ENCODE measurements at places on chromosomes 12 and 14.

- DNase-seq = no peak
Observed at GRCh38 chr12:90280033-90280432, 571.4 kb upstream of the ATP2B1 start.

DNA sequence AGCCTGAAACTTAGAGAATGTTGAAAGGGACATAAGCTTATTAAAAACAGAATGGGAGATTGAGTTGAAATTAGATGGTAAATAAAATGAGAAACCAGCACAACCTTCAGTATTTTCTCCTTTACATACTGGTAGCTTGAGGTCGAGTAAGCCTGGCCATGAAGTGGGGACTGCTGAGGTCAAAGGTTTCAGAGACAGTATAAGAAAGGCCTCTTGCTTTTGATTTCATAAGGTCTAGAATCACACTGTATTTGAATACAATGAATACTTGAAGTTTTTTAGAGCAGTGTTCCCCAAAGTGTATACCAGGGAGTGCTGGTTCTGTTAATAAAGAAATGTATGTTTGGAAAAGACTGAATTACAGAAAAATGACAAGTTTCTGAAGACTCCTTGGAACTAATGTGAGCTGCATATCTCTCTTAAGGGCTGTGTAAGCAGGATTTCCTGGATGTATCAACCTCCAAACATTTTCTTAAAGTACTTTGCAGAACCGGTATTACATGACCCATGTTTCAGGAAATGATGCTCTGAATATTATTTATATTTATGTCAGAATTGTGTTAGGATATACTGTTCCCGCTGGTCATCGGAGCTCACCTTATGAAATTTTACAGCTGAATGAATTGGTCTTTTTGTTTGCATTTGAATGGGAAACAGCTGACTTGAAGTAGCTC, 85.0 kb downstream of the AKAP6 start:
- no peak for DNase-seq

DNA sequence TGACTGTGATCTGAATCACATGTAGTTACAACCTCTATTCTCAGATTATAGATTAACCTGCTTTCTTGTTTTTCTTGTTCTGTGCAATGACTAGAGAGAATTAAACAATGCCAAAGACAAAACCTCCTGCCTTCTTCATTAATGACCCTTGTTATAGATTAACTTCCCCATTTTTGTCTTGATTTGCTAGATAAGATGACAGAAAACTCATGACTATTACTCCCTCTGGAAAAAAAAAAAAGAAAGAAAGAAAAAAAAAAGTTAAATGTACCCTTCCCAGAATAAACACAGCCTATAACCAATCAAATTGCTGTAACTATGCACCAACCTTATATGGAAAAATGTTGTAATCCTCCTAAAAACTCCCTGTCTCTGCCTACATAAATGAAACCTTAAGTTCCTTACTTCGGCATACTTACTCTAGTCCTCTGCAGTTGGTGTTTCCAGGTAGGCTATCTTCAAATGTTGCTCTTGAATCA, 41.1 kb upstream of the PCED1B start:
- no peak for DNase-seq

GRCh38 chr12:12718381-12718759, 1.2 kb downstream of the CDKN1B start:
- DNase-seq = no peak

DNA sequence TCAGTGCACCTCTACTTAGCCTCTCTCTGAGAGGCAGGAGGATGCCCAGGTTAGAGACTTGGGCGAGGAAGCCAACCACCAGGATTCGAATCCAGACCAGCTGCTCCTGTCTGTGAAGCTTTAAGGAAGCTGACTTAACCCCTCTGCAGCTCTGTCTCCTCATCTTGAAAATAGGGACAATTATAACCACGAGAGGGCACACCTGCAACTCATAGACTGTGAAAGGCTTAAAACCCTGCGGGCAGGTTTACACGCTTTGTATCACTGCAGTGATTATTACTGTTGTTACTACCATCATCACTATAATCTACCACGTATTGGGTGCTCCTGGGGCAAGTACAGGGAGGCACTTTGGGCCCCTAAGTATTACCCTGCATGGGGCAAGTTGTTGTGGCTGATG, 379.8 kb downstream of the VRK1 start:
- no peak for DNase-seq

DNA sequence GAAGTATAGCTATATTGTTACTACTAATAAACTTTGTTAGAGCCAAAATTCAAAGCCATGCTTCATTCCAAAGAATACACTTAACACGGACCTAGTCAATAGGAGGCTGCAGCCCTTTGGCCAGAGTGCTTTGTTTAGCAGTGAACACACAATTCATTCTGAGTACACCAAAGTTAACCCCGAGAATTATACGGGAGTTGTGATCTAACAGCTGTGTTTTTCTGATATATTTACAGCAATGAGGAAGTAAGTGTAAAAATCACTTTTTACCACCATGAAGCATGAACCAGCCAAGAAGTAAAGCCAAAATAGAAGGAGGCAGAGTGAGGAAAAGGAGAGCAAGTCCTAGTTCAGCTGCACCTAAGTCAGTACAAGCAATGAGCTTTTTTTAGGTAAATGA, 156.8 kb upstream of the PDE3A start:
- DNase-seq = no peak

- DNase-seq = no peak
Observed at GRCh38 chr12:124289634-124290600, 5.0 kb upstream of the RFLNA start.

GRCh38 chr12:96294831-96295230, 100.7 kb downstream of the ELK3 start:
- DNase-seq = no peak

- DNase-seq = no peak
Observed at GRCh38 chr12:41907021-41907420, 237.7 kb downstream of the GXYLT1 start.
